ENCODE measurements at places on chromosomes 12 and 14. TPM values are rescaled to one million over a fixed set of nuclear protein-coding genes. Genes with fewer than 3 reads are reported as not detected.
A peak's percentile ranks its signal among the peaks of the same experiment; 100 is the strongest.

- DNase-seq: no peak
Measured at GRCh38 chr14:89279649-89280232, 137.3 kb downstream of the FOXN3 start.

DNA sequence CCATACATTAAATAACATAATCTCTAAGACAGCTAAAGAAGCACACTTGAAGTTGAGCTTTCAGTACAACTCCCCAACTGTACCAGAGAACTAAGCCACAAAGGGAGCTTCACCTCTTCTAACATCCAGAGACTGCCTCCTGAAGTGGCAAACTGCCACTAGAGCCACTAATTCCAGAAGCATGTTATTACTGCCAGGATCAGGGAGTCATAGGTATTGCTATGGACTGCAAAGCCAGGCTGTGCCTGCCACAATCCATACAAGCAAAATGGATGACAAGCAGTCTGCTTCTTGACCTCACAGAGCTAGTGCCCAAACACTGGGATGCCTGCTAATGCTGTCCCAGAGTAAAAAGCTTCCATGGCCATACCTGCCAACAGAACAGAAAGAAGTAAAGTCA is 160.1 kb downstream of the STXBP6 start:
- DNase-seq: no peak

DNA sequence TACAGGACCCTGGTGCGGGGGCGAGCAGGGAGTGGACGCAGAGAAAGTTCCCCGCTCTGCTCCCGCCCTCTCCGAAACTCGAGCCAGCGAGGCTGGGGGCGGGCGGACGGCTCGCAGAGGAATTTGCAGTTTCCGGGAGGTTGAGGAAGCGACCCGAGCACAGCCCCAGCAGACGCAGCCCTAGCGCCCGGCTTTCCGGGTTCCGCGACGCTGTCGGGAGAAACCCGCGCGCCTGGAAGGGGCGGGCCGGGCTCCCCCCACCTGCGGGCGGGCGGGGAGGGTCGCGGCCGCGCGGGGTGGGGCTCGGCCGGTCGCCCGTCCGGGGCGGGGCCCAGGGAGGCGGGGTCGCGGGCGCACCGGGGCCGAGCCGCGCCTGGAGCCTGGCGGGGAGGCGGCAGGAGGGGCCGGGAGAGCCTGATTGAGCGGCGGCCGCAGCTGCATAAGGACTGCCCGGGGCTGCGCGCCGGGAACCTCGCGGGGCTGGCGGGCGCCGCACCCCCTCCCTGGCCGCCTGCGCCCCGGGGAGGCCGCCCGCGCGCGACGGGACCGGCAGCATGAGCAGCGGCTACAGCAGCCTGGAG is at the start of gene RASSF3:
Gene RASSF3 (plus strand): TSS at position 417 of the 581 bp plus-strand sequence. CDS start 138 bp downstream, at position 555.
- DNase-seq: peak; percentile 81

DNA sequence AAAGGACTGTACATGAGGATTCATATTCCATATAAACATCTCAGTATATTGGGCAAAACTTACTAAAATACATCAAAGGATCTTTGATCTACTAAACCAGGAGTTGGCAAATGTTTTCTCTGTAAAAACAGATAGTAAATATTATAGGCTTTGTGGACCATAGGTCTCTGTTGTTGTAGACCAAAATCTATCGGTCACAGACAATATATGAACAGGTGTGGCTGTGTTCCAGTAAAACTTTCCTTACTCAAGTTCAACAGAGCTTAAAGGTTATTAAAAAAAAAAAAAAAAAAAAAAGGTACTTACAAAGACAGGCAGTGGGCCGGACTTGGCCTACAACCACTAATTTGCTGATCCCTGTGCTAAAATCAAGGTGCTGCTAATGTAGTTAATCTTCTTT is 40.3 kb downstream of the PAWR start:
- DNase-seq: no peak

- no peak for DNase-seq
Measured at GRCh38 chr14:89801136-89801535, 153.4 kb downstream of the EFCAB11 start.

The EID3 gene
- total RNA-seq: 25.0 TPM

Measured in fibroblast of villous mesenchyme (primary cell).